ENCODE measurements at places on chromosomes 1 and 21.

DNA sequence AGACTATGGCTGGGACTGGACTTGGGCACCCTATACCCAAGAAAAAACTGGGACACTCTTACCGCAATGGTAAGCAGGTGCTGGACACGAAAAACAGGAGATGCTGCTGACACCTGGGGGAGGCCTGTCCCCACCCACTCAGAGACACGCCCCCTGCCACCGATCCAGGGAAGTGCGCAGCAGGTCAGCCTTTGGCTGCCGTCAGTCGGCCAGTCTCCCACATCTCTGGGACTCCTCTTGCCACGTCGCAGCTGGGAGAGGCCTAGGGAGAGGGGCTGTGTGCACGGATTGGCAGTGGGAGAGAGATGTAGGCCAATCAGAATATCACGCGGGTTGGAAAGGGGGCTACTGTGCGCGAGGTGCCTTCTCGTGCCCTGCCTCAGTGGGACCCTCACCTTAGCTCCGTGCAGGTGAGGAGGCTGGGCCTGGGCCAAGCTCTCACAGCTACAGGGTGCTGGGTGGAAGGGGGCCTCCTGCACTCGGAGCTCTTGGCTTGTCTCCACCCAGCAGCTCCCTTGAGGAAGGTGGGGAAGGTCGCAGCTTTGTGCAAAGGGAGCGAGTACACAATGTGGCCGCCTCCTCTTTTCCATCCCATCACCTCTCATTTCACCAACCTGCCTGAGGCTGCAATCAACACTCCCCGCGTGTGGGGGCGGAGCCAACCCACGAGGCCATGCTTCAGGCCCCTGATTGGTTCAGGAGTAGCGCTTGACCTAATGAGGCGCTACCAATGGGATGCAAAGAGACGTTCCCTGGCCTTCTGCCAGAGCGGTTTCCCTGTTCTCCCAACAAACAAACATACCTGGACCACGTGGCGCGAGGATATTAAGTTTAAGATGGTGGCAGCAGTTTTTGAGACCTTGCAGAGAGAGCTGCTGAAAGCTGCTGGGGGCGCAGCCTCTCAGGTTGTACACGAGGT, 25.7 kb upstream of the LDLRAP1 start:
- no peak for DNase-seq

DNA sequence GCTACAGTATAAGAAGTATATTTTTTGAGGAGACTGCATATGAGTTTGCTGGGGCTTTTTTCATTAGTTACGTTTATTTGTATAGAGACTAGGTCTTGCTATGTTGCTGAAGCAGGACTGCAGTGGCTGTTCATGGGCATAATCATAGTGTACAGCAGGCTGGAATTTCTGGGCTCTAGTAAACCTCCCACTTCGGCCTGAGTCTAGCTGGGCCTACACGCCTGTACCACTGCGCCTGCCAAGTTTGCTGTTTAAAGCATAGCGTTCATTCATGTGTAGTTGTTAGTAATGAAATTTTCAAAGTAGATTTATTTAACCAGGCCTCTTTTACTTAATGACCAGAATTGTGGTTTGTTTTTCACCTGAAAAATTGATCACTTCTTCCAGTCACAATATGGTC, 33.8 kb downstream of the HS2ST1 start:
- DNase-seq, result no peak

DNA sequence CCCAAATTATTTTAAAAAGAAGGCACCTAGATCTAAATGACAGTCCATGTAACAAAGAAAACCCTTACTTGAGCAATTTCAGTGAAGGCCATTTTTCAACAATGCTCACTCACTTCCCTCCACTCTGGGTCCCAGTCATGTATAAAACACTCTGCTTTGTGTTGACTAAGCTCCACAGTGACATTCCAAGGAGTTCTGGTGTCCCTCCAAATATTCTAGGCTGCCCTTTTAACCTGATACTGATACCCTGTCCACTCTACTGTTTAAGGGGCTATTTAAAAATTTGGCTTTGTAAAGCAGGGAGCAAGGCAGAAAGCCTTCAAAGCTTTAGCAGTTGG, 73.6 kb downstream of the GNG12 start:
- no peak for DNase-seq

- DNase-seq, result no peak
These were observed 586.4 kb upstream of the ZRANB2 start for GRCh38 chr1:71667216-71667615.

GRCh38 chr1:12113433-12114339, 50.6 kb downstream of the TNFRSF8 start:
- no peak for DNase-seq

- DNase-seq, result no peak
These were observed 360.0 kb downstream of the NPHP4 start for GRCh38 chr1:5632224-5632623.

GRCh38 chr1:205780335-205780734, 5.1 kb upstream of the RAB29 start:
- no peak for DNase-seq

GRCh38 chr1:167791281-167792187, 69.8 kb downstream of the MPZL1 start:
- DNase-seq, result no peak

DNA sequence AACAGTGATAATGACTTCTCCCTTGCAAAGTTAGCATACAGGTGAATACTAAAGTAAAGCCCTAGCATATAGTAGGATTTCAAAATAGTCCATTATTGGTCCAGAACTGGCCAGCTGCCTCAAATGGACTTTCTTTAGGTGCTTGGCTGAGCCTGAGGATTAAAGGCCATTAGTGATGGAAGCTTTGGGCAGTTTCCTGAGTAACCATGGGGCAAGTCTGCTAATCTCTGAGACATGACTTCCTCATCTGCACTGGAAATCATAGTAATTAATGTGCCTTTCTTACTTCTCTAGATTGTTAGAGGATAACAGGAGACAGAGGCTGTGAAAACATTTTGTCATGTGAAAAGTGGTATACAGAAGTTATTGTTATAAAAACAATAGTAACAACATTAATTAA, 156.5 kb upstream of the UBE2U start:
- no peak for DNase-seq

- no peak for DNase-seq
These were observed 271.6 kb downstream of the KCNJ6 start for GRCh38 chr21:37644636-37645035.

DNA sequence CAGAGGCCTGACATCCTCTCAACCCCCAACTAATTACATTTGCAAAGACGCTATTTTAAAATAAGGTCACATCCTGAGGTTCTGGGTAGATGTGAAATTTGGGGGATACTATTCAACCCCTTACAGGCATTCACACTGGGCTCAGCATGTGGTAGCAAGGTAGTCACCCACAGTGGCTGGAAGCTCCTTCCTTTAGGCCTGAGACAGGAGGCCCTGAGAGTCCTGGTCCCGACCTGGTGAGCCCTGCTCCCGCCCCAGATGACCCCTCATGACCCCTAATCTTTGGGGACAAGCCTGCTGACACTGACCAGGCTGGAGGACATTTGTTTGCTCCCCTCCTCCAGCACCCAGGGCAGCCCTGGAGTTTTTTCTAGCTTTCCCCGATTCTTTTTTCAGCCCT, 225.9 kb downstream of the DYRK1A start:
- DNase-seq, result no peak

- no peak for DNase-seq
These were observed 100.4 kb upstream of the USH2A start for GRCh38 chr1:216523449-216524190.

DNA sequence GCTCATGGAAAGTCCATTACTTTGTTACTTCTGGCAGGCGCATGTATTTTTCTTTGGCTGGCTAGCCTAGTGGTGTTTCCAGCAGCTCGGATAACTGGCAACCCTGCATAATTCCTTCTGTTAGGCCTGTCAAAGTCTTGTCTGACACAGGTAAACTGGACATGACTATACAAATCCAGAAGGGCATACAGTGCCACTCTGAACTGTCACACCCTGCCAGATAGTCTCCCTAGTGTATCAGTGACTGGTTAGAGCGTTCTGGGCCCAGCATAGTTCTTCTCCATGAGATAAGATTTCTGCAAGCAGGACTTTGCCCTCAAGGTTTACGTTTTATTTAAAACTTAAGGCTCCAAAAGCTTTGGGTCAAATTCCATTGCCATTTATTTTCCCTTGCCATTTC, 177.7 kb upstream of the GORAB start:
- DNase-seq, result no peak

GRCh38 chr1:34500451-34500850, 254.4 kb upstream of the GJB5 start:
- DNase-seq, result no peak

- no peak for DNase-seq
These were observed 6.2 kb downstream of the ARHGEF16 start for GRCh38 chr1:3460672-3461131.

DNA sequence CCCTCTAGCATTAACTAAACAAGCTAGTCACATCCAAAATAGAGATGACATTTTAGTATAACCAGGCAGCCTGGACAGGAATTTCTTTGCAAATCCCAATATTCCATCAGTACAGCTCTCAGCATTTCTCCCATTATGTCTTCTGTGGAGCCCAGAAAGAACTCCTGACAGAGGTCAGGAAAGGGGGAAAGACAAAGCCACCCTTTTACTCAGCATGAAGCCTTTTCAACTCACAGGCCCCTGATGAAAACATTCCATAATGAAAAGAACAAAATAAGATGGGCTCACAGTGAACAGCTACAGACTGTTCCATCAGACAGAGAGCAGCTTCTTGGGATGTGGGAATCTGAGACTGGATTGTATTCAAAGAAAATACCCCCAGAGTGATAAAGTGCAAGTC, 80.6 kb downstream of the TEX35 start:
- DNase-seq, result no peak

GRCh38 chr1:192739476-192740184, 69.2 kb upstream of the RGS2 start:
- no peak for DNase-seq

DNA sequence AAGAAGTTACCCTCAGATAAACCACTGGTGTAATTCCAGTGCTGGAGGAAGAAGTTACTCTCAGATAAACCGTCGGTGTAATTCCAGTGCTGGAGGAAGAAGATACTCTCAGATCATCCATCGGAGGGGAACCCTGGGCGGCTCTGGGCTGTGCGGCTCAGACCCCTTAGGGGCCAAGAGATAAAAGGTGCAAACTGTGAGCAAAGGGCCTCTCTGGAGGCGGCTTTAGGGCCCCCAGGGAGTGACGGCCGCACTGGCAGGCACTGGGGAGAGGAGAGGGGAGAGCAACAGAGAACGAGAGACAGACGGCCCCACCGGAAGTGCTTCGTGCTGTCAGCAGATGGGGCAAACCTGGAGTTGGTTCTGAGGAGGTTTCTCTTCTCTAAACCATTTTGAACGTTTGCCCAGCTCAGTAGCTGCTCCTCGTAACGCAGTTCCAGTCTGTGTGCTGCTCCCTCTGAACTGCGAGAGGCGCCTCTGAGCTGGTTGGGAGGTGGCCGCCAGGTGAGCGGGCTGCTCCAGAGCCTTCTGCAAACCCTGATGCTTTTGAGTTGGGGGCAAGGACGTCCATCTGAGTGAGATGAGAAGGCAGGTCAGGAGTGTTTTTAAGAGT, 62.6 kb upstream of the COL6A1 start:
- no peak for DNase-seq
